LHCN-M2 (cell line): ENCODE measurements at places on chromosomes 16 and 17. TPM values are rescaled to one million over a fixed set of nuclear protein-coding genes. Genes with fewer than 3 reads are reported as not detected.
A peak's percentile ranks its signal among the peaks of the same experiment; 100 is the strongest.

The TBC1D3K gene
- not detected in 2 replicates for total RNA-seq

DNA sequence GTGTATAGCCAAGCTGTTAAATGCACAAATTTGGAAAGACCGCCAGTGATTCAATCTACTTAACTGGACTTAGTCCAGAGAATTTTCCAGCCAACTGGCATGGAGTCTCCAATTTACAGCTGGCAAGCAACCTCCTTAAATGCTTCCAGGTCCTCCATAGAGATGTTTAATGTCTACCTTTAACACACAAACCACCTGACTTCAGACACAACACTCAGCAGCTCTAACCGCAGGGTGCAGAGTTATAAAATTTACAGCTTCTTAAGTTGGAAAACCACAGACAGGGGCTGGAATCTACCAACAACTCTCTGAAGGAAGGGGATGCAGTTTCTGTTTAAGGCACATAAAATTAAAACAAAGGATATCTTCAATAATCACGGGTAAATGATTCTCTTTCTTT lies 106.9 kb downstream of the SYCE1L start:
- no peak for DNase-seq

DNA sequence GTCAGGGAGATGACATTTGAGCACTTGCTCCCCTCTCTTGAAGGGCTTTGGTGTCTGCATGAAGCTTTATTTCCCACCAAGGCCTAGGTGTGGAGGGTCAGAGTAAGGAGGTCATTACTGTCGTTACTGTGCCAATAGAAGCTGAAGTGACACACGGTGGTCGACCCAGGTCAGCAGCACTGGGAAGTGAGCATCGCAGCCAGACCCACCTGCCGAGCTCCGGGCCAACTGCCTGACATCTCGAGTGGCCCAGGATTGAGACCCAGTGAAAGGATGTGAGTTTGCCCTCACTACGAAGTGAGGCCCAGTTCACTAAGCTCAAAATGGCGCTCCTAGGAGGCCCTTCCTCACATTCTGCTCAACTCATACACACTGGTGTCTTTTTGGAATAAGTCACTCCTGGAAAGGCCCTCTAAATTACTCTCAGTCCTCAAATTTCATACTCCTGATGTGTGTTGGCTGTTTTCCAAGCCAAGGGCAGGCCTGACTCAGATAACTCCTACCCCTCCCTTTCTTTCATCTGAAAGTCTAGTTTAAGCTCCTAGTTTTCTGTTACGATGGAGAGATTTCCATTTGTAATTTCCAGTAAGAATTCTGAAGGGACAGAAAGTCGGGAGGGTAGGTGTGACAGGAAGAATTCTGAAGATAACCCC lies 200.4 kb downstream of the LGALS9B start:
- DNase-seq: peak; percentile 84

GRCh38 chr16:57069053-57069452 lies 23.3 kb upstream of the CPNE2 start:
- no peak for DNase-seq

DNA sequence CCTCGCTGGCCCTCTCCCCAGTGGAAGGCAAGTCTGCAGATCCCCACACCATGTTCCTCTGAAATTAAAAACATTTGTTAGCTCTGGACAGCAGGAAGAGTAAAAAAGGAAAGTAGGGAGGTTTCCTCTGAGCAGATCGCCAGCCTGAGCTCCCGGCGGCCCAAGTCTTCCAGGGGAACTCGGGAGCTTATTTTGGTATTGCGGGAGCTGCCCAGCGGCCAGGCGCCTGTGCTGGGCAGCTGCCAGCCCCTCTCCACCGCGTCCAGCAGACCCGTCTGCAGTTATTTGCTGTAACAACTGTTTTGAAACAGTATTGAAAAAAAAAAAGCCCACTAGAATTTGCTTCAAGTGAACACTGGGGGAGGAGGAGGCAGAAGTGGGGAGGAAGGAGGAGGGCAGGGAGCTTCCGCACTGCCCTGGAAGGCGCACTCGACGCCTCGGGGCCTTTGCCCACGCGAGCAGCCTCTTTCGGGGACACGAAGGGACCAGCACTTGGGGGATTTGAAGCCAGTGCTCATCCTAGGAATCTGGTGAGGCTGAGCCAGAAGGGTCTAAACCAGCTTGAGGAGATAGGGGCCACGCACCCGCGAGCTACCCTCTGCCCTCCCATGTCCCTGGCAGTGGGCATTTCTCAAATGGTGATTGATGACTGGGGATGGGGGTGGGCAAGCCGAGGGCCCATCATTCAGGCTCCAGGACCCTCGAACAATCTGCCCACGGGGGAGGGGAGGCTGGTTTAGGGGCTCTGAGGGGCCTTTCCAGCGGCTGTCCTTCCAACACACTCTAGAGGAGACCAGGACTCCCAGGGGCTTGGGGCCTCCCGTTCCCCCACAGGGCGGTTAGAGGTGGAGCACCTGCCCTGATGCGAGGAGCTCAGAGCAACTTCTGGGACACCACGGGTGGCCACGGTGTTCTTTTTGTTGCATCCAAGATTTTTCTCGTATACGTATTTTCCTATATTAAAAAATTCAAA lies 3.0 kb upstream of the BAHCC1 start:
- no peak for DNase-seq

DNA sequence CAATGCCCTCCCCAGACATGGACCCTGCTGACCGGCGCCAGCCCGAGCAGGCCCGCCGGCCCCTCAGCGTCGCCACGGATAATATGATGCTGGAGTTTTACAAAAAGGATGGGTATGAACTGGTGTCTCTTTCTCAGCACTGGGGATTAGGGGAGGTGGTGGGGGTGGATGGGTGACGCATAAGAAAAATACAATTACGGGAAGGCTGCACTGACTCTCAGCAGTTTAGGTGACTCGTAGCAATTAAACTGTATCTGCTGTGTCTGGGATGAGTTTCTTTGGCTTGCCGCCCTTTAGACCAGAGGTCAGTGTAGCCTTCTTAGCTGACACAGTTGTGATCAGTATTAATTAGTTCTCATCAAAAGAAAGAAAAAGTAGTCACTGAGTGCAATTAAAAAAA lies 59.0 kb downstream of the ELAC2 start:
- peak; percentile 30 for DNase-seq
